ENCODE measurements at places on chromosomes 11 and 22.

DNA sequence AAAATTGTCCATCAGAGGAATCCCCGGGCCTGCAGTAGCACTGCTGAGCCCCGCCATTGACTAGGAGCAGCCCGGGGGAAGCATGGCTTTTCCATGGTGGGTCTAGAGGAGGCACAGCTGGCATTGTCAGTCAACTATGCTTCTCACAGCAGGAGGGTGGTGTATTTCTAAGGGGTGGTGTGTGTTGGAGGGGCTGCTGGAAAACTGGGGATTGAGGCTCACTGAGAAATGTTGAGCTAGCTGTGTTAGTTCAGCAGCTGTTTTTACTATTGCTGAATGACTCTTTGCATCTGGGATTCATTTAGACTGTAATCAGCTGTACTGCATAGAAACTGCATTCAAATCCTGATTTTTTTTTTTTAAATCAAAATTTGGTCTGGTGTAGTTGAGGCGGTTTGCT lies 5.6 kb downstream of the DDX10 start:
- DNase-seq, result no peak

- no peak for DNase-seq
Observed at GRCh38 chr22:42994917-42995562, 19.9 kb downstream of the PACSIN2 start.

- peak; percentile 1 for DNase-seq
Observed at GRCh38 chr11:100855466-100856067, 168.5 kb downstream of the ARHGAP42 start.

- no peak for DNase-seq
Observed at GRCh38 chr11:125345421-125346178, 150.5 kb downstream of the FEZ1 start.

DNA sequence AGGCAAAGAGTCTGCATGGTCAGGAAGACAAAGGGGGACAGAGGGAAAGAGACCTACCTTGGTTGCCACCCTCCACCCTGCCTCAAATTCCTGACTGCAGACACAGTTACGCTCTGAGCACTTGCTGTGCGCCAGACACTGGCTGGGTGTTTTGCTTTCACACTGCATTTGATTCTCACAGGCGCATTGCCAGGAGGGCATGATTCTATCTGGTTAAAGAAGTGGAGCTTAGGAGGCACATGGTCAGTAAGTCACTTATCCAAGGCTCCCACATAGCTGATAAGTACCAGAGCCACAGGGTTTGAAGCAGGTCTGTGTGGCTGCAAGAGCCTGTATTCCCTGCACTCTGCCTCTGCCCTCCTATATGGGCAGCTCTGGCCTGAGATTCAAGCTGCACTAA lies 103.9 kb downstream of the TIMP3 start:
- no peak for DNase-seq

DNA sequence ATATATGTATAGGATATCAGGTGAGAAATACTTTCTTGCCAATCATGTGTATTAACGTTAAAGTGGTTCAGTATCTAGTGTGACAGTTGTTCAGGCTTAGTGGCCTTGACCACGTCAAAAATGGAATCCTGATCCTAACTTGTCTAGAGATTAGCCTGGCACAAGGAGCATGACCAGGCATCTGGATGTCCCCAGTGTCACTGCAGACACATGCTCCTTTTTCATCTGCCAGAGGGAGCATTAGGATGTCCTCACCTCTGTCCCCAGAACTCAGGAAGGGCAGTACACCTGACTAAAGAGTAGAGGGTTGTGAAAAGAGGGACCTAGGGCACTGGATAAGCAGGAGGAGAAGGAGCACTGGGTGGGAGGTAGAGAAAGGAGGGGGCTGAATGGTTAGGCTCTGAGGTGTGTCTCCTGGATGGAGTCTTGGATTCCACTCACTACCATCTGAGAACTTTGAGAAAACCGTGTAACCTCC lies 40.9 kb upstream of the GGTLC2 start:
- DNase-seq, result no peak

DNA sequence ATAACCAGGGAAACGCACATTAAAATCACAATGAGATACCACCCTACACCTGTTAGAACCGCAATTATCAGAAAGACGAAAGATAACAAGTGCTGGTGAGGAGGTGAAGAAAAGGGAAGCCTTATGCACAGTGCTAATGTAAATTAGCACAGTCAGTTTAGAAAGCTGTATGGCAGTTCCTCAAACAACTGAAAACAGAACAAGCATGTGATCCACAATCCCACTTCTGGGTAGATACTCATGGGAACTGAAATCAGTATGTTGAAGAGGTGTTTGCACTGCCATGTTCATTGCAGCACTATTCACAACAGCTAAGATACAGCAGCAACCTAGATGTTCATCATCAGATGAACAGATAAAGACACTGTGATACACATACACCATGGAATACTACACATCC lies 75.0 kb upstream of the CCND1 start:
- no peak for DNase-seq

DNA sequence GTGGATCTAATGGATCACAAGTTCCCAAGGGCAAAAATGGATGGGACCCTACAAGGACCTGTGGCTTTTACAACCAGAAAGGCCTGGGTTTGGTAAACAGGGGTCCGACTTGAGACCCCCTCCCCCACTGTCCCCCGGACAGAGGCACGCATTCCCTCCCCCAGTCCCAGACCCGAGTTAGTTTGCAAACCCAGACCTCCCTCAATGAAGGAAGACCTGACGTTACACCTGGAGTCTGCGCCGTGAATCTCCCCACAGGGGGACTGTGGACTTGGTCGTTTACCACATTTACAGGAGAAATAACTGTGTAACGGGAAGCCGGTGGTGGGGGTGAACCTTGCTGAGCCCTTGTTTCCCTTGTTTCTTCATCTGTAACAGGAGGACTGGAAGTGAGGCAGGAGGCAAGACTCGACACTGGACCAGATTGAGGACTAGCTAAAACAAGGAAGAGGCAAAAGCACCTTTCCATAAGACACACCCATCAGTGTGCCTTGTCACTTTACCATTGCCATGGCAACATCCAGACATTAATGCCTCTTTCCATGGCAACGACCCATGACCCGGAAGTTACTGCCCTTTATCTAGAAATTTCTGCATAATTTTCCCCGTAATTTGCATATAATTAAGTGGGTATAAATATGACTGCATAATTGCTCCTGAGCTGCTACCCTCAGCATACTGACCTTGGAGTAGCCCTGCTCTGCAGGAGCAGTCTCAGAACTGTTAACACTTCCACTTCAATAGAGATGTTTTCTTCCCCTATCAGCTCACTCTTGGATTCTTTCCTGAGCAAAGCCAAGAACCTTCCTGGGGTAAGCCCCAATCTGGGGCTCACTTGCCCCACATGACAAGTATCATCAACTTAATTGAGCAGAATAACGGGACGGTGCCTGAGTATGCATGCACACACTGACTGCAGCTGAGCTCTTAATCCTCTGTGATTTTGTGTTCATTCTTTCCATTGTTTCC lies 25.4 kb downstream of the PDGFB start:
- DNase-seq, result no peak

DNA sequence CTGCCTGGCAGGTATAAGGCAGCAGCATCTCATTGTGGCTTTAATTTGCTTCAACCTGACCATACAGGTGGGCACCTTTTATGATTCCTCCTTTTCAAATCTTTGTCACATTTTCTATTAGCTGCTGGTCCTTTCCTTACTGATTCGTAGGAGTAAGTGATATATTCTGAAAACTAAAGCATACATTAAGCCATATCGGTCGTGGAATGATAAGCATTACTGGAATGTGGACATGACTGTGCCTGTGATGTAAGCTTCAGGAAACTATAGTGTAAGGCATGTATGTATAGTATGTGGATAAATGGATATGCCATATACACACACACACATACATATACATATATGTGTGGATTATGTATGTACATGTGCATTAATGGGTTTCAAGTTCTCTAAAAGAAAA lies 20.8 kb downstream of the YPEL1 start:
- DNase-seq, result no peak

- no peak for DNase-seq
Observed at GRCh38 chr11:36317992-36318391, 21.9 kb downstream of the PRR5L start.

- DNase-seq, result no peak
Observed at GRCh38 chr11:2186669-2187279, 15.2 kb upstream of the TH start.

- DNase-seq, result no peak
Observed at GRCh38 chr11:133302056-133302455, 230.2 kb downstream of the OPCML start.

DNA sequence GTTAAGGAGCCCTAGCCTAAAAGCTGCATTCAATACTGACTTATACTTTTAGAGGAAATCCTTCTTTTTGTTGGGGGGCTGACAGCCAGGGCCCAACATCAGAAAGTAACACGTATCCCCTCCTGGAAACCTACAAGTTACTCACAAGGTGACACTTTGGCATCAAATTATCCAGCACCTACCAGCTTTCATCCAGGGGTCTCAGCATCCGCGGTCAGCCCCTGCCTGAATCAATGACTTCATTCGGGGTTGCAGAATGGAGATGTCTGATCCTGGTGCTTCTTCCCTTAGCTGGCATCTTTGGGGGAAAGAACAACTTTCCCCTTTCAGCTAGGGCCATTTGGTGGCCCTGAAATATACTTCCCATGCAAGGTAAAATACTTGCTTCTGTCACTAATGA lies 5.3 kb upstream of the NAP1L4 start:
- DNase-seq, result no peak

DNA sequence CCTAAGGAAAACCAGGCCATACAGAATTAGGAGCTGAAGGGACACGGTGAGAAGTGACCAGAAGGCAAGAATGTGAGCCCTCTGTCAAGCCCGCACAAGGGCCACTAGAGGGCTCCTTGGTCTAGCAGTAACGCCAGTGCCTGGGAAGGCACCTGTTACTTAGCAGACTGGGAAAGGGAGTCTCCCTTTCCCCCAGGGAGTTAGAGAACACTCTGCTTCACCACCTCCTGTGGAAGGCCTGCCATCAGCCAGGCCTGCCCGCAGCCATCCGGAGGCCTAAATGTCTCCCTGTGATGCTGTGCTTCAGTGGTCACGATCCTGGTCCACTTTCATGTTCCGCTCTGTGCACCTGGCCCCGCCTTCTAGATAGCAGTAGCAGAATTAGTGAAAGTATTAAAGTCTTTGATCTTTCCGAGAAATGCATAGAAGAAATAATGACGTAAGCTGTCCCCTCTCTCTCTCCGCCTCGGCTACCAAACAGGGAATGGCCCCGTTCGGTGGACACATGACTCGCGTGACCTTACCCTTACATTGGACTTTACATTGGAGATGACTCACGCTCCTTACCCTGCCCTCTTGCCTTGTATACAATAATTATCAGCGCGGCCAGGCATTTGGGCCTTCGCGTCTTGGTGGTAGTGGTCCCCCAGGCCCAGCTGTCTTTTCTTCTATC lies 10.7 kb upstream of the GSTP1 start:
- DNase-seq, result peak; percentile 75

DNA sequence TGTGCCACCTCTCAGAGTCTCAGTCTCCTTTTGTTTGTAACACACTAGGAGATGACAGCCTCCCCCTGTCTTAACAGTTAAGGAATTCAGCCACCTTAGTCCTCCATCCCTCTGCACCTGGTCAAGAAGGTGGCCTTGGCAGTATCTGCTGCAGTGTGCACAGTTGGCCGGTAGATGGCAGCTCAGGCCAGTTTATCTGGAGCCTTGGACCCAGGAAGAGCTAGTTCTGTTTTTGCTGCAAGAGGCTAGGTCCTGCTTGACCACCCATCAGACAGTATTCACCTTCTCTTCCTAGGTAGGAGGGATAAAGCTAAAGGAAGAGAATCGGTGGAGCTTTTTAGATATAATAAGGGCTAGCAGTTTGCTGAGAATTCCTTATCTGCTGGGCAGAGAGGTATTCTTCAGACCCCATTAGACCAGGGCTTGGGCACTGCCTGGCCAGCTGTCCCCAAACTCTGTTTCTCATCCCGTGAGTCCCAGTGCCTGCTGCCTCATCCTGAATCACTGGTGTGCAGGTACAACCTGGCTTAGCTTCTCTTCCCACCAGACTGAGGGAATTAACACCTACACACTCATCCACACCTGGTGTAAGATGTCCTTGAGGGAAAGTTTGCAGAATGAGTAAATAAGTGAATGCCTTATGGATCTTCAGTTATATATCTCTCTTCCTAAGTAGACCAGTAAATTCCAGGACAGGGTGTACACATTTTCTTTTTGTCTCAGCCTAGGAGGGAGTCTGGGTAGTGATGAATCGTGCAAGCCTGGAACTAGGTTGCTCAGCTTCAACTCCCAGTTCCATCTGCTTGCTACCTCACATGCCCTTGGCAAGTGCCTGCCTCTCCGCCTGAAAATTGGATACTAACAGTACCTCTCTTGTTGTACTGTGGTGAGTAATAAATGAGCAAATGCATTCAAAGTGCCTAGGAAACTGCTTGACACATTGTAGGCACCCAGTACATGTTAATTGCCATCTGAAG lies 70.8 kb upstream of the NARS2 start:
- DNase-seq, result peak; percentile 87

- peak; percentile 43 for DNase-seq
Observed at GRCh38 chr11:27357250-27357649, 5.8 kb downstream of the CCDC34 start.

GRCh38 chr11:79471071-79471844 lies 30.4 kb upstream of the TENM4 start:
- DNase-seq, result no peak

- DNase-seq, result peak; percentile 32
Observed at GRCh38 chr11:88484873-88485621, 147.5 kb upstream of the CTSC start.

DNA sequence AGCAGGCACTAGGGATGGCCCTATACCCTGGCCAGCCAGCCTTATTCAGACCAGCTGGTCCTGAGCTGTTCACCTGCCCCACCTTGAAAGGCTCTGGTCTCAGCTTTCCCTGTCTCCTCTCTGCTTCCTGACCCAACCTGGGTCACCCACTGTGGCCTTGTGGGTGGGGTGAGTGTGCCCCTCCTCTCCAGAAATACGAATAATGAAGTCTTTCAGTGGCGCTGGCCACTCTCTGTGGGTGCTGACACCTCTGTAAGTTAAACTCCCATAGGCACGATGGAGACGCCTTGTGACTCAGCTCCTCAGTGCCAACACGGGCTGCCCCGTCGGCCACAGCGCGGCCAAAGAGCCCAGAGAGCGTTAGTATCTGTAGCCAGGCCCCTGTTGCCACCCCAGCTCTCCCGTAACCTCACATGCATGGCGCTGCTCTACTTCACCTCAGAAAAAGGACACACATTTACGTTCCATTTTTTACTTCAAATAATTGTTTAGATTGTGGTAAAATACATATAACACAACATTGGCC lies 74.6 kb upstream of the SEPTIN5 start:
- no peak for DNase-seq

DNA sequence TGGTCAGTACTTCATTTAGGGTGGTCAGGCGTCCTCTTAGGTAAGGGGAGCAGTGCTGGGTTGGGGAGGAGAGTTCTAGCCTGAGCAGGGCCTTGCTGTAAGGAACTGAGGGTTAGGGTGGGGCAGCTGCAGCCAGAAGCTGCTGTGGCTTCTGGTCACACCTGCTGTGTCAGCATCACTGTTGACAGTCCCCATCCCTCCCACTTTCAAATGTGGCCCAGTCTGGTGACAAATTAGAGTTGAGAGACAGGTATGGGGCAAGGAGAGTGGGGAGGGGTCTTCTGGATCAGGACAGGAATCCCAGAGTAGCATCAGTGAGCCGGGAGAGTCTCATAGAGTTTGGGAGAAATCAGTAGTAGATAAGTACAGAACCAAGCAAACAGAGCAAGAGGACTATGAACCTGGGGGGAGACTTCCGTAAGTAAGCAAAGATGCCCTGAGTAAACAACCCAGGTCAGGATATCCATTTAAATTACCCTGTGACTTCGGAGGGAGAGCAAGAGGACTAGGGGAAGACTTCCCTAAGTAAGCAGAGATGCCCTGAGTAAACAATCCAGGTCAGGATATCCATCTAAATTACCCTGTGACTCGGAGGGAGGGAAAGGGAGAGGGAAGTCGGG lies 53.7 kb downstream of the PPP6R2 start:
- no peak for DNase-seq

- DNase-seq, result no peak
Observed at GRCh38 chr11:102592634-102593581, 32.2 kb downstream of the MMP20 start.

All from NCI-H510A treated with DMSO at 0.1 percent for 48 hours (cell line).